ENCODE measurements at places on chromosomes 16 and 17. TPM values are rescaled to one million over a fixed set of nuclear protein-coding genes. Genes with fewer than 3 reads are reported as not detected.

DNA sequence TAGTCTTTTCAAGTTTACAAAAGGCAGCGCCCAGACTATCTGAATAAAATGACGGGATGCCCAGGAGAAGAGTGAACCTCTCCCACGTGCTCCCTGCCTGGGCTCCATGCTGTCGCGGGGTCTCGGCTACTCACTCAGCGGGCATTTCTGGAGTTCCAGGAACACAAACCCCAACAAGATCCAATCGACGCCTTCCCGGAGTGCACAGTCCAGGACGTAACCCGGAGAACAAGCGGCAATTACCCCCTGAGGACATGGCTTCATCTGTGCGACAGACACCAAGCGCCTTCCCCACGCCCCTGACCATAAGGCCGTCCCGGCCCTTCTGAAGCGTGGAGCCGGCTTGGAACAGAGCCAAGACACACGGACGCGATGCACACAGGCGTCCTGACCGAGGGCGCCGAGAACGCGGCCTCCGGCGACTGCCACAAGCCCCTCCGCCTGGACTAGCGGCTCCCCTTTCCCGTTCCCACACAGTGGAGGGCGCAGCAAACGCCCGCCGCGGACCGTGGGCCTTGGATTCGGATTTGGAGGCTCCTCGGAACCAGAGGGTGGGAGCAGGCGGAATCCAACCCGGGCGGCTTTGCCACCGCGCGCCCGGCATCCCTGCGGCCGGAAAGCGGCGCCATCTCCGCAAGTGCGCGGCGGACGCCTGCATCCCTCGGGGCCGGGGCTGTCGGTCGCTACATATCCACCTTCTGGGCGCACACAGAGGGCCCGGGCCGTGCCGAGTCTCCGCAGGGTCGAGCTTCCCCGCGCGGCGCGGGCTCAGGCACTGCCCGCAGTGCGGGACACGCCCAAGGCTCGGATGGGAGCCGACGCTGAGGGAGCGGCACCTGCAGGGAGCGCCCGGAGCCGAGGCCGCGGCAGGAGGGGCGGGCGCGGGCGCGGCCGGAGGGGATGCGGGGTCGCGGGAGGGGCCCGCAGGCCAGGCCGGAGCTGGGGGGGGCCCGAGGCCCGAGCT, 725 bp downstream of the ABCA3 start:
- peak overlapping the region; percentile 78 for H3K4me3 ChIP-seq
- H3K4me1 ChIP-seq = peaks cover 26% of the 10 kb centered on the region
- H3K36me3 ChIP-seq = no peaks in the 10 kb centered on the region
- H3K27ac ChIP-seq = peak overlapping the region; percentile 22
- DNase-seq = peak; percentile 85
- H3K27me3 ChIP-seq = peaks cover 39% of the 10 kb centered on the region

ALDOC gene
- 64.4 TPM for total RNA-seq

GRCh38 chr16:17561056-17561455, 90.3 kb upstream of the XYLT1 start:
- H3K27ac ChIP-seq = no peak overlapping the region
- H3K4me3 ChIP-seq = no peak overlapping the region
- DNase-seq = no peak
- no peaks in the 10 kb centered on the region for H3K36me3 ChIP-seq
- peaks cover 5% of the 10 kb centered on the region for H3K27me3 ChIP-seq

DNA sequence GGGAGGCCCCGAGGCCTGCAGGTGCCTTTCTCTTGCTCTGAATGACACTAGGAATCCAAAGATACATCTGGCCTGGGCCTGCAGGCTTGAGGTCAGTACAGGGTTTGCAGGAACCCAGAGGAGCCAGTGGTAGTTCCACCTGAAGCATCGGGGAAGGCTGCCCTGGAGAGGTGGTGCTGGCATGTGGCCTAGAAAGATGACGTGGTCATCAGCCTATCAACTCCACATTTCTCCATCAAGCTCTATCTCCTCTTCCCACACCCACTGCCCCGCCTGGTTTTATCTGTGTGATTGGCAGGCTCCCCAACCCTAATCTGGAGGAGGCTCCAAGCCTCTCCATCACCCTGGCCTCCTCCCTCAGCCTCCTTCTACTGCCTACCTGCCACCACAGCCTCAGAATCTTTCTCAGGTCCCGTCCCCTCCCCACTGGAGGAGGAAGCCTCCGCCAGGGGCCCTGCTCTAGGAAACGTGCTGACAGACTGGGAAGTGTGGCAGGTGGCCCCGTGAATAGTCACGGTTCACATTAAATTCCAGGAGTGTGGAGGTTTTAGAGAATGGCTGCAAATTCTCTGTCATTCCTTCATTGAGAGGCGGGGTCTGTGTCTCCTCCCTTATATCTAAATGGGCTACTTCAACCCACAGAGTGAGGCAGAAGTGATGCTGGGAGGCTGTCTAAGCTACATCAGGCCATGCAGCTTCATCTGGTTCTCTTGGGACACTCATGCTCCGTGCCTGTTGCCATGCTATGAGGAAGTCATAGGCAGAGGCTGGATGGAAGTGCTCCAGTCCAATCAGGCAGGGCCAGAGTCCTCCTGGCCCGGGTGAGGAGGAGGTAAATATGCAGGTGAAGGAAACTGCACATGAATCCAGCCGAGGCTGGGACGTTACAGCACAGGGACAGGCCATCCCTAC, 11.4 kb upstream of the MAP2K3 start:
- peaks cover 36% of the 10 kb centered on the region for H3K4me1 ChIP-seq
- H3K27me3 ChIP-seq = no peaks in the 10 kb centered on the region
- DNase-seq = no peak
- no peak overlapping the region for H3K4me3 ChIP-seq
- H3K27ac ChIP-seq = no peak overlapping the region
- H3K36me3 ChIP-seq = no peaks in the 10 kb centered on the region

MRPS34 gene
- total RNA-seq = 50.8 TPM

TP53TG3F gene
- total RNA-seq = not detected
